HL-60 (cell line): ENCODE measurements at places on chromosomes 3 and 15.

GRCh38 chr15:70528270-70528706 lies 235.1 kb downstream of the UACA start:
- peak; percentile 70 for DNase-seq

DNA sequence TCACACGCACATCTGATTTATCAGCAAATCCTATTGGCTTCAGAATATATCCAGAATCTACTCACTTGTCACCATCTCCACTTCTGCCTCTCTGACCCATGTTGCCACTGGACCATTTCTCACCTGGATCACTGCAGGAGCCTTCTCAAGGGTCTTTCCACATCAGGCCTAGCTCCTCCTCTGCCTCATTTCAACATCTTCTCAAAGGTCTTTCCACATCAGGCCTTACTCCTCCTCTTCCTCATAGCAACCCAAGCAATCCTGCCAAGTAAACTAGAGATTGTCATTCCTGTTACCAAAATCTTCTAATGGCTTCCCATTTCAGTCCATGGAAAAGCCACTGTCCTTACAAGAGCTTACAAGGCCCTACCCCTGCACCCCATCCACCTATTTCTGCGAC lies 18.0 kb upstream of the DUT start:
- DNase-seq, result peak; percentile 88

GRCh38 chr3:95926904-95927501 lies 887.4 kb upstream of the EPHA6 start:
- DNase-seq, result no peak

GRCh38 chr3:159761369-159761768 lies 227.3 kb upstream of the IL12A start:
- no peak for DNase-seq

- DNase-seq, result no peak
These were observed 169.5 kb downstream of the TNIK start for GRCh38 chr3:171290680-171291079.

DNA sequence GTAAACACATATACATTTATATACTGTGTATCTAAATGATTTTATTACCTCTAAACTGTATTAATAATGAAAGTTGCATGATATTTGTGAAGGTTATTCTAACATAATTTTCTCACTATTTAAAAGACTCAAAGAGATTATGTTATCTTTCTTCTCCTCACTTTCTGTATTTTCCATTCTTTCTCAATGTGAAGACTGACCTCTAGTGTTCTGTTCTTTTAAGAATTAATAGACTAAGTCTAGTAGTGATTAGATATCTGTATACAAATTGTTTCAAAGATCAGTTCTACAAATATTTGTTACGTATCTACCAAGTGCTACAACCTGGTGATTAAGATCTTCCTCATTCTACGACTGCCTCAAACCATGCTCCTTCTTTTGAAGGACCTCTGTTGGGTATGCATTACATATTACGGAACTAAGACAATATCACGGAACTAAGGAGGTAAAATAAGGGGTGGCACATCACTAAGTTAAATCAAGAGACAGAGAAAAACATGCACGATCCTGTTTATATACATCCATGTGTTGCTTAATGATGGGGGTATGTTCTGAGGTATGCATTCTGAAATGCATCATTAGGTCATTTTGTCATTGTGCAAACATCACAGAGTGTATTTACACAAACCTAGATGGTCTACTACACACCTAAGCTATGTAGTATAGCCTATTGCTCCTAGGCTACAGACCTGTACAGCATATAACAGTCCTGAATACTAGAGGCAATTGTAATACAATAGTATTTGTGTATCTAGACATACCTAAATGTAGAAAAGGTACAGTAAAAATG lies 161.5 kb upstream of the KBTBD8 start:
- no peak for DNase-seq
